ENCODE measurements at places on chromosomes 2 and 18. TPM values are rescaled to one million over a fixed set of nuclear protein-coding genes. Genes with fewer than 3 reads are reported as not detected.

FAM117B gene
- 10.5 TPM for total RNA-seq

- H3K4me1 ChIP-seq, result no peaks in the 10 kb centered on the region
- H3K4me3 ChIP-seq, result no peak overlapping the region
- no peaks in the 10 kb centered on the region for H3K27me3 ChIP-seq
- H3K36me3 ChIP-seq, result no peaks in the 10 kb centered on the region
- no peak for DNase-seq
Measured at GRCh38 chr2:149894760-149895159, 307.2 kb upstream of the MMADHC start.

DNA sequence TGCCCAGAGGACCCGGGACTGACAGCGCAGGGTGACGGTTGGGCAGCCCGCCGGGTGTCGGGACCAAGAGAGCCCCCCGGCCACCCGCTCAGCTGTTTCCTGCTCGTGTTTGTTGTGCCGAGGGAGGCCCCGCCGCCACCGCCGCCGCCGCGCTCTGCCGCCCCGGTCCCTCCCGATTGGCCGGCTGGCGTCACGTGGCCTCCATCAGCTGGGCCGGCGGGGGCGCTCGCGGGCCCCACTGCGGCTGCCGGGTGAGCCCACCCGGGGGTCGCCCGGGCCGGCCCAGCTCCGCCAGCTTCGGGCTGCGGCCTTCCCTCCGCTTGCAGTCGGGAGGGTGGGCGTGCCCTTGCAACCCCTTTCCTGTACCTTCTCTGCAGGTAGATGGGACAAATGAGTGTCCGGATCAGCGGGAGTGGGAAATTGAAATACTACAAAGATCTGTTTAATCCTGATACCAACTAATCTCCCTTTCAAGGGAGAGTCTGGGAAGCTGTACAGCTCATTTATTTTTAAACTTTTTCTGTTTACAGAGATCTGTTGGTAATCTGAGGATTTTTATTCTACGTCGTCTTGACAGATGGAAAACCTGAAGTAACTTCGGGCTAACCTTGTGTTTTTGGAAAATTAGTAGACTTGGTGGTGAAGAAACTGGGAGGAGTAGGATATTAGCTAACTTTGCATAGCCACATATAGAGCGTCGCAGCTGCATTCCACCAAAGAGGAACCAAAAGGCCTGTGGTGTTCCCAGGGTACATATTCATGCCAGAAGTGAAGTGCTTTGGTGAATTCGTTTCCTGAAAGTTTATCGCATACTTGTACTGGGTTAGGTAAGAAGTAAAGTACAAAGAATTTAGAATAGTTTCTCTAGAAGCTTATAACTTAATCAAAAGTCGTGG lies 1.2 kb downstream of the YPEL5 start:
- peak overlapping the region; percentile 90 for H3K4me3 ChIP-seq
- peak; percentile 65 for DNase-seq
- peak overlapping the region; percentile 99 for H3K27ac ChIP-seq
- H3K27me3 ChIP-seq, result no peaks in the 10 kb centered on the region
- no peaks in the 10 kb centered on the region for H3K36me3 ChIP-seq

CDH7 gene
- not detected for total RNA-seq

DNA sequence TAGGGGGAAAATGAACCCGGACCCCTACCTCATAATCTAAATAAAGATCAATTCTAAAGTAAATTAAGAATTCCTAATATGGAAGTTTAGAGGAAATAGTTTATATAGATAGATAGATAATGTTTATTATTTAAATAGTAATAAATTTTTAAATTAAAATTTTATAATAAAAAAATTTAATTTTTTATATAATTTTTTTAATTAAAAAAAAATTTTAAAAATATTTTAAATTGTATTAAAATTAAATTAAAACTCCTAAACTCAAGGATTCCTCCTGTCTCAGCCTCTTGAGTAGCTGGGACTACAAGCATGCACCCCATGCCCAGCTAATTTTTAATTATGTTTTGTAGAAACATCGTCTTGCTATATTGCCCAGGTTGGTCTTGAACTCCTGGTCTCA lies 186.9 kb upstream of the VRK2 start:
- no peak for DNase-seq
- H3K36me3 ChIP-seq, result no peaks in the 10 kb centered on the region
- H3K27ac ChIP-seq, result no peak overlapping the region
- H3K4me3 ChIP-seq, result no peak overlapping the region
